Effector CD8-positive, alpha-beta T cell (primary cell): ENCODE measurements at places on chromosomes 4 and X.

DNA sequence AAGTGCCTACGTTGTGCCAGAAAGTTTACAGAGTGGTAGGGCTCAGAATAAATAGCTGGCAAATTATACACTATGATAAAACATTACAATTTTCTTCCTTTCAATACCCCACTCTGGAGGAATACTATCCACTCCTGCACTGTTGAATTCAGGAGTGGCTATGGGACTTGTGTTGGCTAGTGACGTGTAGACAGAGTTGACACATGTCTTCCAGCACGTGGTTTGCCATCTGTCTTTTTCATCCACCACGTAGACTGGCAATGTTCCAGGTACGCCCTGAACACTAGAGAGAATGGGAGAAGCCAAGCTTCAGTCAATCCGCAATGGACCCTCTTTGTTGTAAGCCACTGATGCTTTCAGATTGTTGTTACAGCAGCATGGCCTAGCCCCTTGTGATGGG, 168.8 kb upstream of the RBPJ start:
- no peak for DNase-seq

DNA sequence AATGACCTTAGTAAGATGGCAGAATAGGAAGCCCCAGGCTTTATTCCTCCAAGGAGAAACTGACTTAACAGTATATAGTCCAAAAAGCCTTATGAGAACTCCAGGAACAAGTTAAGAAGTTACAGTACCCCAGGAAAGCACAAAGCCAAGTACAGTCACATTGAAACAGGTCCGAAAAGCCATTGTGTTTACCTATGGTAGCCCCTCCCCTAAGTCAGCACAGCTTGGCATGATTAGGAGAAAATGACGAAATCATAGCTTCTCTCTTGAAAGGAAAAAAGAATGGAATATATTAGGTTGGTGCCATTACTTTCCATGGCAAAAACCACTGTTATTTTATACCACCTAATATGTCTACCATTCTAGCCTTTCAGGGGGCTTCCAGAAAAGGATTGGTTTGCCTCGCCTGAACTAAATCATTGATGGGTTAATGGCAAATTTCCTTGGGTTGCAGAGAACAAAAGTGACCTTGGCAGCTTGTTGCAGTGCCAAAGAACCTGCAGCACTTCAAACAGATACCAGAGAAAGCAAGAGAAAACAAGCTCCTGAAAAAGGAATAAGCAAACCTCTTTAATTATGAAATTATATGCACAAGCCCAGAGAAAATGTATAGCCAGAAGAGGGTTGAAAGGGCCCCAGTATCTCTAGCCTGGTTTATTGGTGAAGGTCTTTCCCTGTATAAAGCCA, 130.6 kb downstream of the PTCHD1 start:
- no peak for DNase-seq

- no peak for DNase-seq
Measured at GRCh38 chr4:87038837-87039615, 104.2 kb downstream of the AFF1 start.

DNA sequence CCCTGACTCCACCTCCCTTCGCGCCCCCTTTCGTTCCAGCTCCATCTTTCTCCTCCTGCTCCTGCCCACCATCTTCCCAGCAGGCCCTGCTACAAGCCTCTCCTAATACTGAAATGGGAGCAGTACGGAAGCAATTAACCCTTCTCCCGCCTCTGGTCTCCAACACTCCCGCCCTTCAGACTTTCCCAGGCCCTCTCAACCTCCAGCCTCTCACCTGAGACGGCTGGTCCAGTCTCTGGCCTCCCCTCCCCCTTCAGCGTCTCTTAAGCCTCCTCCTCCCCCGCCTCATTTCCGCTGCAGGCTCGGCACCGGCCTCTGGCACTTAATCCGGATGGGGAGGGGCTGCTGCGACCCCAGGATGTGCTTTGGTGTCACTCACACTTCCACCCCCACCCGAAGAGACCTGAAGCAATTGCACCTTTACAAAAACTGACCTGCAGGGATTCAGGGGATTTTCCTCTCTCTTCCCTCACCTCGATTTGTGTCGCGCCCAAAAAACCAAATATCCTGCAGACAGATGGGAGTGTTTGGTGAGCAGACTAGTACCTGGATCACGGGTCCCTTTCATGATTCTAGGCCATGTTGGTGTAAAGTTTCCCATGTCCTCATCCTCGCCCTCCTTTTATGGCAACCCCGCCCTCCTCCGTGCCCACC, 657 bp downstream of the TCEAL8 start:
- DNase-seq: peak; percentile 6

GRCh38 chr4:100169491-100170485, 20.5 kb downstream of the DDIT4L start:
- no peak for DNase-seq

DNA sequence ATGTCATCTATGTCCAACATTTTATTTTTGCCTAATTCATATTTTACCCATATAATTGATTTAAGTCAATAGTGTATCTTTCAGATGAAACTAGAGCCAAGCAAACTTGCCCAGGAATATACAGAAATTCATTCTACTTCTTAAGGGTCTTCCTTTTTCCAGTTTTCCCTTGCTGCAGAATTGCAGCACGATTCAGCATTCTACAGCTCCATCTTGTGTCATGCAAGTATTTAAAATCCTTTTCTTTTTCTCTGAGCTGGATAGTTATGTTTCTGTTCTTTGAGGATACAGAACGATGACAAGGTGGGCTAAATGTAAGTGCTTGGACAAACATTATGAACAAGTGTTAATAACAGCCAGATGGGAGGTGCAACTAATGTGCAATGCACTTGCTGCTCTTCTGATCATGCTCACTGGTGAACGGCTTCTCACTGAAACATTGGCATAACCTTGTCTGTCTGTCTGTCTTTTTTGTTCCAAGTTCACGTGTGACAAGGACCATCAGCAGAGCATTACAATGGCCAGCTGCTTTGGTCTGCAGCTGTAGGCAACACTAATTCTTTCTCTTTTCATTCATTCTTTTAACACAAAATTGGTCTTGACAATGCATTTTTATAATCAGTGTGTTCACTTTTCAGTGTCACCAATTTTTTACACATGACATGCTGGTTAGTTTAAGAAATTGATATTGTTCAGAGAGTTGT, 1821.7 kb downstream of the ARAP2 start:
- no peak for DNase-seq

- no peak for DNase-seq
Measured at GRCh38 chrX:27626066-27626465, 35.9 kb downstream of the DCAF8L2 start.

- no peak for DNase-seq
Measured at GRCh38 chrX:77731821-77732419, 54.1 kb downstream of the ATRX start.
